OCI-M1 (cell line): ENCODE measurements at places on chromosomes 11 and 22.

- no peak for DNase-seq
Observed at GRCh38 chr22:20758688-20759087, 15.2 kb upstream of the SERPIND1 start.

GRCh38 chr22:21938906-21939305 is 13.7 kb downstream of the PPM1F start:
- no peak for DNase-seq

GRCh38 chr11:93767018-93767417 is 17.1 kb upstream of the MED17 start:
- DNase-seq, result no peak

DNA sequence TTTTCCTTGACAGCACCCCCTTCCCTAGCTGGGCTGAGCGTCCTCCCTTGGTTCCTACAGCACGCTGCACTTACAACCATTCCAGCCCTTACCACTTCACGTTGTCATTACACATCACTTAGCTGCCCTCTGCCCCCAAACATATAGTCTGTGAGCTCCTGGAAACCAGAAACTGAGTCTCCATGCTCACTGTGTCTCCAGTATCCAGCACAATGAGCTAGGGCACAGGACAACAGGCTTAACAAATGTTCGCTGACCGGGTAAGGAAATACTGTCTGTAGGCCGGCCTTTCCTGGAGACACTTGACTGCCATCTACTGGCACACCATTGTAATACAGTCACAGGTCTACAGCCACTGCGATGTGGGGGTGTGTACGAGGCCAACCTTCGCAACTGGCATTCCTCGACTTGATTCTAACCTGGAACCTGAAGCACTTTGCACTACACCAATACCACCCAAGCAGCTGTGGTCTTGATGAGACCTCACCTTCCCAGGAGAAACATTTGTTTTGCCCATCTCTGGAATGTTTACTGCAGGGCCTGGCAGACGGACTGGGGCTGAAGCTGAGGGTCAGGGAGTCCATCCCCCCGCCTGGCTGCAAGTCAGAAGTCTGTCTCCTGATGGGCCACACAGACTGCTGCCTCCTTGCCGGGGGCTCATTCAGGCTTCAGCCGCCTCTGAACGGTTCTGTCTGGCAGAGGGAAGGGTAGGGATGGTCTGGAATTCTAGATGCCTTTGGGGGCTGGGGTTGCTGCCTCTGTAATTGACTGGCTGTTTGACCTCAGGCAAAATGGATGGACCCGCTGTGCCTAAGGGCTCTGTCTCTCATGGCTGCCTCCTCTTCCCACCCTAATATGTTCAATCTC is 72.0 kb downstream of the SYN3 start:
- peak; percentile 90 for DNase-seq

GRCh38 chr11:122923302-122923701 is 40.7 kb downstream of the JHY start:
- DNase-seq, result no peak

DNA sequence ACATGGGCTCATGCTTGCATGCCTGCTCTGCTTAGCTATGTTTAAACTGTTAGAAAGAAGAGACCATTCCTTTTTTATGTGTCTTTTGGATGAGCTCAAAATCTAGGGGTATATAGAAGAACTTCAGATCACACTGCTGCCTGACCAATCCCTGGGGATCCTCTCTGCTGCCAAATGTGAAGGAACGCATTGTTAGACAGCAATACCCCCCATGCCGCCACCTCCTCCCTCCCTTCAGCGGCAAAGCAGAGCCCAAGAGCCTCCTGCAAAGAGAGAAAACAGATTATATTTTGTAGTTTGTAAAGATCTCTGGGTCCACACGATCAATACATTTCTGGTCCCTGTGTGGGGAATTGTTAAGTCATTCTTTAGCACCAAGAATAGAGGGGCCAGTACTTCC is 677.6 kb downstream of the NTM start:
- DNase-seq, result no peak
